ENCODE measurements at places on chromosomes 16 and 17. TPM values are rescaled to one million over a fixed set of nuclear protein-coding genes. Genes with fewer than 3 reads are reported as not detected.

UMOD gene
- not detected for total RNA-seq

- H3K36me3 ChIP-seq, result peaks cover 36% of the 10 kb centered on the region
- no peak overlapping the region for H3K4me3 ChIP-seq
- peak; percentile 63 for DNase-seq
- peak overlapping the region; percentile 58 for H3K27ac ChIP-seq
Observed at GRCh38 chr16:89315791-89316581, 98.5 kb downstream of the ZNF778 start.

TBCD gene
- 84.8 TPM for total RNA-seq

SGSM2 gene
- 55.4 TPM for total RNA-seq

CLEC18B gene
- total RNA-seq, result 1.2 TPM

- no peaks in the 10 kb centered on the region for H3K36me3 ChIP-seq
- H3K27me3 ChIP-seq, result no peaks in the 10 kb centered on the region
- no peak for DNase-seq
- H3K27ac ChIP-seq, result no peak overlapping the region
- H3K4me1 ChIP-seq, result peaks cover 15% of the 10 kb centered on the region
Observed at GRCh38 chr17:27384261-27384701, 72.0 kb upstream of the KSR1 start.

DNA sequence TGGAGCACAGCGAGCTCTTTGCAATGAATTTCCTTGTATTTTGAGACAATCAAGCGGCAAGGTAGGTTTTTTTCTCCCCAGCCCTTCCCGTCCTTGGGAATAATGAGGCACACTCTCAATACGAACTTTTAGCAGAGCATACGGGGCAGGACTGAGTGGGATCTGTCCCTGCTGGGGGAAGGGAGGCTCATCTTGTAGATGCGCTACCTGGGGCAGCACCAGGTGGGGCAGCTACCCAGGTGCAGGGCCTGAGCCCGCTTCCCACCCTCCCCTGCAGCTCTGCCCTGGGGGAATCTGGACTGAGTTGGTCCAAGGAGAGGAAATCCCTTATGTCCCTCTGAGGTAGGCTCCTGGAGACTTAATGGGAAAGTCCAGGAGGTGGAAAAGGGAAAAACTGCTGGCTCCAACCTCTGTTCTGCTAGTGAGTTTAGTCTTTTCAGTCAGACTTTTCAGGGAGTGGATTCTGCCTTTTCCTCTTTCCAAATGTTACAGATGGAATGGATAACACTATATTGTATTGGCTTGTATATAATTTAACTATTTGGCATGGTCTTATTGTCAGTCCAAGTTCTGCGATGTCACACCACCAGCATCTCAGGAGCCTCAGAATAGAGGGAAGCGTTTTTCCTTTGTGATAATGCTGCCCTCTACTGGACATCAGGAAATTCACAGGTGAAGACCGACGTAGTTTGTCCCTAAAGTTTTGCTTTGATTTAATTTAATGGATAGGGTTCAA, 9.6 kb upstream of the CES1 start:
- no peaks in the 10 kb centered on the region for H3K4me1 ChIP-seq
- DNase-seq, result no peak
- H3K36me3 ChIP-seq, result no peaks in the 10 kb centered on the region
- H3K4me3 ChIP-seq, result no peak overlapping the region

- H3K27ac ChIP-seq, result no peak overlapping the region
- H3K4me3 ChIP-seq, result no peak overlapping the region
- peaks cover 36% of the 10 kb centered on the region for H3K27me3 ChIP-seq
- DNase-seq, result no peak
Observed at GRCh38 chr16:7303660-7304200, 28.9 kb upstream of the RBFOX1 start.

GRCh38 chr16:15865742-15866141, 8.9 kb upstream of the MYH11 start:
- H3K27ac ChIP-seq, result no peak overlapping the region
- H3K4me3 ChIP-seq, result no peak overlapping the region
- peaks cover 57% of the 10 kb centered on the region for H3K36me3 ChIP-seq
- peaks cover 16% of the 10 kb centered on the region for H3K4me1 ChIP-seq
- DNase-seq, result no peak
- H3K27me3 ChIP-seq, result no peaks in the 10 kb centered on the region

SCNN1G gene
- total RNA-seq, result 7.6 TPM

HIGD1B gene
- 22.3 TPM for total RNA-seq

DNA sequence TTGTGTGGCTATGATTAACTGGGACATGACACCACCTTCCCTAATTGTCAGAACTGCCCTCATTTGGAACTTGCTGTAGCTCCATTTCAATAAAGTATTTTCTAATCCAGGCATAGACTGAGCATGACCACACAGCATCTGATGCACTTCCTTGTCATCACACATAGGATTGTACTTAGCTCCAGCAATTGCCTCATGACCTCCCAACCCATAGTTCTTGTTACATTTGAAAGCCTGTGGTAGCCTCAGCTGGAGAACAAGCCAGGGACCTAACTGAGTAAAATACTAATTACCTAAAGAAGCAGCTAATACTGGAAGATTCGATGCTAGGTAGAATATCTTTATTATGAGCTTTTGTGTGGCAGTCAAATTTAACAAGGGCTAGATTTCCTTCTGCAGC, 187.3 kb upstream of the KIF2B start:
- no peak overlapping the region for H3K27ac ChIP-seq
- no peak overlapping the region for H3K4me3 ChIP-seq
- H3K27me3 ChIP-seq, result no peaks in the 10 kb centered on the region
- no peaks in the 10 kb centered on the region for H3K4me1 ChIP-seq
- no peak for DNase-seq

C17orf67 gene
- 3.6 TPM for total RNA-seq

DNA sequence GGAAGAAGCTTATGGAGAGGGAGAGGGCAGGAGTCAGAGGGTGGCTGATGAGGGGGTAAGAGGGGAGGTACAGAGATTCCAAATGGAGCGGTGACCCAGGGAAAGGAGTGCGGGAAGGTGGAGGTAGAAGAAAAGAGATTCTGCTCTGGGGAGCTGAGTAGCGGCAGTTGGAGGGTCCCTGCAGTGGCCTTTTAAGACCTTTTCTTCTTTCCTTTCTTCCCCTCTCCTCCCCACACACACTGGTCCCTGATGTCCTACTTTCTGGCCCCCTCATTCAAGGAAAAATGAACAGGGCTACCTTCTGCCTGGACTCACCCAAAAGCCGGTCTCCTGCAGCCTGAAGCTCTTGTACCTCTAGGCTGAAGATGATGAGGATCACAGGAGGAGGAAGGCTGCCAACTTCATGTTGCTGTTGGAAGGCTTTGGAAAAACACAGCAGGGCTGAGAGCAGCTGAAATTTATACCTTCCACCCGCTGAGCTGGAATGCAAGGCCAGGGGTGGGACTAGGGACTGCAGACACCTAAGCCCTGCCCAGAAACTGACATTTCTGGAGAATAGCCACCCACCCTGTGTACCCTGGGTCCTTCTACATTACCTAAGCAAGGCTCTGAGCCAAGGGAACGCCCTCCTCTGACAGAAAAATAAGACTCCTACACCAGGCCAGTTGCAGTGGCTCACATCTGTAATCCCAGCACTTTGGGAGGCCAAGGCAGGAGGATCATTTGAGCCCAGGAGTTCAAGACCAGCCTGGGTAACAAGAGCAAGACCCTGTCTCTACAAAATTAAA, 9.4 kb upstream of the HEATR6 start:
- DNase-seq, result no peak
- H3K4me1 ChIP-seq, result peaks cover 34% of the 10 kb centered on the region
- peak overlapping the region; percentile 42 for H3K27ac ChIP-seq
- H3K36me3 ChIP-seq, result no peaks in the 10 kb centered on the region
- peak overlapping the region; percentile 12 for H3K4me3 ChIP-seq

- no peak overlapping the region for H3K4me3 ChIP-seq
- no peak overlapping the region for H3K27ac ChIP-seq
- no peaks in the 10 kb centered on the region for H3K36me3 ChIP-seq
- H3K27me3 ChIP-seq, result no peaks in the 10 kb centered on the region
Observed at GRCh38 chr16:56309008-56309407, 116.3 kb downstream of the AMFR start.

KRTAP1-1 gene
- total RNA-seq, result not detected

- peak overlapping the region; percentile 7 for H3K27ac ChIP-seq
- H3K27me3 ChIP-seq, result no peaks in the 10 kb centered on the region
- peak overlapping the region; percentile 71 for H3K4me3 ChIP-seq
Observed at GRCh38 chr16:46789499-46790414, 41.2 kb downstream of the C16orf87 start.

C1QTNF1 gene
- 24.9 TPM for total RNA-seq

GRCh38 chr17:83131401-83132011, 52.1 kb downstream of the METRNL start:
- peaks cover 5% of the 10 kb centered on the region for H3K27me3 ChIP-seq
- no peaks in the 10 kb centered on the region for H3K36me3 ChIP-seq
- H3K27ac ChIP-seq, result no peak overlapping the region

- no peak overlapping the region for H3K4me3 ChIP-seq
- no peak overlapping the region for H3K27ac ChIP-seq
- no peaks in the 10 kb centered on the region for H3K36me3 ChIP-seq
- H3K4me1 ChIP-seq, result no peaks in the 10 kb centered on the region
- DNase-seq, result no peak
Observed at GRCh38 chr17:57447990-57448758, 191.9 kb downstream of the MSI2 start.

DNA sequence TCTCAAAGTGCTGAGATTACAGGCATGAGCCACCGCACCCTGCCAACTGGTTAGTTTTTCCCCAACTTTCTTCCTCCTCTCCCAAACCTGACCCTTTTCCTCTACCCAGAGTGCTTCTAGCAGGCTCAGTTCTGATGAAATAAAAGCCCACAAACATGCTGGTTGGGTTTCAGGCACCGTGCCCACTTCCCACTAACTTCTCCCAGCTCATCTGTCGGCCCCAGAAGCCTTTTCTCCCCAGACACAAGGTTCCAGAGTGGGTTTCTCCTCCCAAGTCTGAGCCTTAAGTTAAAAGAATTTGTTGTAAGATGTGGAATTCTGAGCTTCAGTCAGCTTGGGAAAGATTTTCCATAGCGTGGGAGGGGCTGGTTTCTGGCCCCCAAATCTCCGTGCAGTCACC, 11.5 kb upstream of the SCN4A start:
- H3K4me3 ChIP-seq, result no peak overlapping the region
- peak overlapping the region; percentile 73 for H3K27ac ChIP-seq
- no peaks in the 10 kb centered on the region for H3K36me3 ChIP-seq
- no peak for DNase-seq
- peaks cover 66% of the 10 kb centered on the region for H3K4me1 ChIP-seq

GRCh38 chr16:50888486-50889261, 146.8 kb downstream of the CYLD start:
- no peak overlapping the region for H3K4me3 ChIP-seq
- H3K36me3 ChIP-seq, result no peaks in the 10 kb centered on the region
- H3K27ac ChIP-seq, result no peak overlapping the region
- no peaks in the 10 kb centered on the region for H3K4me1 ChIP-seq

- peak within 1 kb of the TSS; percentile 64 for H3K4me3 ChIP-seq
- peaks cover 52% of the 10 kb centered on the region for H3K4me1 ChIP-seq
- DNase-seq, result peak; percentile 81
- H3K27ac ChIP-seq, result peak within 1 kb of the TSS; percentile 84
- H3K27me3 ChIP-seq, result no peaks in the 10 kb centered on the region
Observed at GRCh38 chr17:64020056-64020766, at the start of gene ICAM2. TSS of gene ICAM2 (minus strand) at chr17:64020633. CDS start at chr17:64006691, 13,942 bp downstream.

DNA sequence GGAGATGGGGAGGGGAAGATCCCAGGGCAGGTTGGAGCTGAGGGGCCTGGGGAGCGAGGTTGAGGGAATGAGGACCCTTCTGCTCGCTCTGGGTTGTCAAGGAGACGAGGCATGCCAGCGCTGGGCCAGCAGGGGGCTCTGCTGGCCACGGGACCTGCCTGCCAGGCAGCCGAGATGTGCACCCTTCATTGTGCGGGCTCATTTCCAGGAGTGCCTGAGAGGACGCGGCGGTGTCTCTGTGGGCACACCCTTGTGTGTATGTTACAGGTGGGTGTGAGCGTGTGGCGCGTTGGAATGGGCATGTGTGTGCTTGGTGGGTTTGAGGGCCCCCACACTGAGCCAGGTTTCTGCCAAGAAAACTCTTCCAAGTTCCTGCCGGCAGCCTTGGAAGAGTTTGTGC, 15.9 kb downstream of the ARHGAP23 start:
- peak; percentile 76 for DNase-seq
- H3K36me3 ChIP-seq, result no peaks in the 10 kb centered on the region
- H3K4me3 ChIP-seq, result no peak overlapping the region
- peaks cover 25% of the 10 kb centered on the region for H3K4me1 ChIP-seq
- no peaks in the 10 kb centered on the region for H3K27me3 ChIP-seq
- no peak overlapping the region for H3K27ac ChIP-seq

TRPV3 gene
- total RNA-seq, result 0.68 TPM

PRKCB gene
- total RNA-seq, result 24.1 TPM

CHST6 gene
- total RNA-seq, result 2.5 TPM

- H3K27me3 ChIP-seq, result no peaks in the 10 kb centered on the region
- H3K4me3 ChIP-seq, result no peak overlapping the region
- DNase-seq, result no peak
Observed at GRCh38 chr17:4150096-4150495, 7.1 kb downstream of the CYB5D2 start.

SLC5A2 gene
- 2.0 TPM for total RNA-seq

GRCh38 chr16:28082624-28083023, 19.1 kb upstream of the GSG1L start:
- no peak overlapping the region for H3K4me3 ChIP-seq
- no peaks in the 10 kb centered on the region for H3K27me3 ChIP-seq
- no peak overlapping the region for H3K27ac ChIP-seq
- no peaks in the 10 kb centered on the region for H3K36me3 ChIP-seq
- DNase-seq, result no peak

TTLL6 gene
- total RNA-seq, result 2.7 TPM

DNA sequence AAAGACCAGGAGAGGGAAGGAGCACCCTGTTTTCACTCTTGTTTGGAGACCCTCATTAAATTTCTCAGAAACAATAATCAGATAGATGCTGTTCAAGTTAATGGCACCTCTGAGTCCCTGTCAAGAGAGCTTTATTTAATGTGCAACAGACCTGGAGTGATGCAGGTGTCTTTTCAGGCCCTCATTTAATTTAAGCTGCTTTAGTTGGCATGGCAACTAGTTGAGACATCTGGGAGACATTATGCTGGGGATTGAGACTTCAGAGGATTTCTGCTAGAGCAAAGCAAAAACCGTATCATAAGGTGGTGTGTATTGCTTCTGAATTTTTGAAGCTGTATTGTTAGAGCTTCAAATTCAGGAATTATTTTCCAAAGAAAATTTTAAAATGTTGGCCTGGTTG, 108.5 kb downstream of the NLK start:
- H3K27me3 ChIP-seq, result no peaks in the 10 kb centered on the region
- H3K4me1 ChIP-seq, result no peaks in the 10 kb centered on the region
- DNase-seq, result no peak
- no peaks in the 10 kb centered on the region for H3K36me3 ChIP-seq
- H3K4me3 ChIP-seq, result no peak overlapping the region
- H3K27ac ChIP-seq, result no peak overlapping the region

GRCh38 chr16:19502395-19503131, 19.3 kb downstream of the GDE1 start:
- no peak overlapping the region for H3K27ac ChIP-seq
- H3K4me3 ChIP-seq, result no peak overlapping the region
- H3K4me1 ChIP-seq, result peaks cover 4% of the 10 kb centered on the region

DNA sequence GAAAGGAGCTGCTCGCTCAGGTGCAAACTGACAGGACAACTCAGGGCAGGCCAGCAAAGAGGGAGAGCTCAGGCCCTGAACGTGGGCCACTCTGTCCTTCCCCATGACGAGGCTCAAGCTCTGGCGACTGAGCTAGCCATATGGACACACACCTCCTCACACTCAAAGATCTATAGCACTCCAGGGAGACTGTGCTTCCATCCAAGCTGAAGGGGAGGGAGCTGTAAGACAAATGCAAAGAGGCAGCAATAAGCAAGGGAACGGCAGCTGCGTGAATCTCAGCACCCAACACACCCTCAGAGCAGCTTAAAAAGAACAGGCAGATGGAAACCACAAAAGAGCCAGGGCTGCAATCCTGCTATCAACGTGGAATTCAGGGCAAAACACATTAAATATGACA, 13.5 kb downstream of the NUDT16L1 start:
- DNase-seq, result no peak
- H3K4me1 ChIP-seq, result no peaks in the 10 kb centered on the region
- no peak overlapping the region for H3K4me3 ChIP-seq
- H3K36me3 ChIP-seq, result peaks cover 85% of the 10 kb centered on the region
- H3K27me3 ChIP-seq, result no peaks in the 10 kb centered on the region

Measured in lower lobe of right lung (tissue), 2 donors.